Left ventricle myocardium superior (tissue), 1 donor: ENCODE measurements at places on chromosomes 5 and 9. TPM values are rescaled to one million over a fixed set of nuclear protein-coding genes. Genes with fewer than 3 reads are reported as not detected.
A peak's percentile ranks its signal among the peaks of the same experiment; 100 is the strongest.

ANGPTL2 gene
- total RNA-seq: 27.4 TPM

SNCB gene
- not detected for total RNA-seq

PDE8B gene
- 0.69 TPM for total RNA-seq

OLFML2A gene
- total RNA-seq: 38.0 TPM

KLHL3 gene
- 24.5 TPM for total RNA-seq

DMGDH gene
- total RNA-seq: 1.3 TPM

GMCL2 gene
- not detected for total RNA-seq

SLC30A5 gene
- total RNA-seq: 30.2 TPM

GRCh38 chr9:5178126-5178805, 7.2 kb downstream of the INSL6 start:
- DNase-seq: no peak

DNA sequence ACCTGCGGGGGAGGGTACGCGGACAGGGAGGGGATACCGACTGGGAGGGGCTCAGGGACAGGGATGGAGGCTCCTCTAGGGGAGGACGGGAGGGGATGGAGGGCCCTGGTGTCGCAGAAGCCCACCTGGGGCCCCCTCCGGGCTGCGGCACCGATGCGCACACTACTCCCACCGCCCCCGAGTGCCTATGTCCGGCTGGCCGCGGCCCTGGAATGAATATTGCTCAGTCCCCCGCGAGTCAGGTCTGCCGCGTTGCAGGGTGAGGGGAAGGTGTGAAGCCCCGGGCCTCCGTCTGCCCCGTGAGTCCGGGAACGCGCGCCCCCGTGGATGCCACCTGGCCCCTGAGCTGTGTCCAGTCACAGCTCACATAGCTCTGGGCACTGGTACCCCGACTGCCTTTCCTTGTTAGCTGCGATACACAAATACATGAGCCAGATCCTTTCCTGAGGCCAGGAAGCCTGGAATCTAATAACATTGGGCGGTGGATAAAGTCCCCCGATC, 44.5 kb upstream of the PRSS3 start:
- DNase-seq: no peak

DNA sequence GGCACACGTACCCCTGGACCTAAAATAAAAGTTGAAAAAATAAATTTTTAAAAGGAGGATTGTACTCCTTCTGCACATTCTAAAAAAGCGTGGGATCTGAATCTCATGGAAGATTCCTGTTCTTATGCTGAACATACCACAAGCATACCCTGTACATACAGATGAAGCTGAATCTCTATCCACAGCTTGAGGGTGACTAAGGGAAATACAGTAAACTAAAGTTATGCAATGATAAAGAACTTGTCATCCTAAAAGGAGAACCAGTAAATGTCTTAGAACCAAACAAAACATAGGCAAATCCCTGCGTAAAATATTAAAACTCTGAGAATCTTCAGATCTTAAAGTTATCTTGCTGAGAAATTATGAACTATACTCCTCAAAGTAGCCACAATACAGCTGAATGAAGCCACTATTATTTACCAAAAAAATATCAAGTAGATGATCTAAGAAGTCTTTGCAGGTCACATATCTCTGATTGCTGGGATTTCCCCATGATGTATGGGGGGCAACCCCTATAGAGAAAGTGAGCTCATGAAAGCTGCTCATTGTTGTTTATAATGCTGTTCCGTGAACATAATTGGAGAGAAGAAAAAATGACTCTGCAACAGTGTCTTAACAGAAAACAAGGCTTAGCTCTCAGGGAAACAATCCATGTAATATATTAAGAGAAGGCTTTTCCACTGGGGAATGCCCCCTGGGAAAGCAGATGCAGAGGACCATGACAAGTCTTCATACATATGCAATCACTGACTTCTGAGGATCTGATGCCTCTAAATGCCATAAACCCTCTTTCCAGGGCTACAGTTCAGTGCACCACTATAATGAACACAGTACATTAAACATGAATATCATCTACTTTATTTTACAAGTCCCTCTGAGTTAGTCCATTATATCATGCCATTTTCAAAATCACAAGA, 210.1 kb downstream of the EPB41L4A start:
- no peak for DNase-seq

DNA sequence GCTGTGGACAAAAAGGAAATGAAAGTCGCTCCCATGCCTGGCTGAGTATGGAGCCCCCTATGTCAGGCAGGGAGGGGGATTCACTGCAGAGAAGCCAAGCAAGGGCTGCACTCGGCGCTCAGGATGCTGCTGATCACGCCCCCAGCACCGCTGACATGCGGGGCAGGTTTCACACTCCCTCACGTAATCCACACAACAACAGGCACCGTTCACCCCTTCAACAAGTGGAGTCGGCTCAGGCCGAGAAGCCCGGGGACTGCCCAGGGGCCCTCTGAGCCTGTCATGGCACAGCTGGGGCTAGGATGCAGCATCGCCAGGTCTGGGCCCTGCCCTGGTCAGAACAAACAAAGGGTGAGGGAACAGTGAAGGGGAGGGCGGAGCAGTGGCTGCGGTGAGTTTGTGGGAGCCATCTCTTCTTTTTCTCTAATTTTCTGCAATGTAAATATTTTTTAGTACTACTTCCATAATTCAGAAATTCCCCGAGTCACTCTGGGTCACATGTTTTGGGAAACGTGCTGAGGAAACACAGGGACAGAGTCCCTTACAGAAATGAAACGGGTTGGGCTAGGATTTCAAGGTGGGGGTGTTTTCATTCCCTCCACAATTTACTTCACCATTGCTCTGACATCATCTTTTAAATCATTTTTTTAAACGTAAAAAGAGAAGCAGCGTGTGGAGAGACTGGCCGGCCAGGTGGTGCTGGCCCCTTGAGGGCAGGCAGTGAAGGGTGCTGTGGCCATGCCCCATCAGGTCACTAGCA, 49.8 kb downstream of the PRRT1B start:
- no peak for DNase-seq

DNA sequence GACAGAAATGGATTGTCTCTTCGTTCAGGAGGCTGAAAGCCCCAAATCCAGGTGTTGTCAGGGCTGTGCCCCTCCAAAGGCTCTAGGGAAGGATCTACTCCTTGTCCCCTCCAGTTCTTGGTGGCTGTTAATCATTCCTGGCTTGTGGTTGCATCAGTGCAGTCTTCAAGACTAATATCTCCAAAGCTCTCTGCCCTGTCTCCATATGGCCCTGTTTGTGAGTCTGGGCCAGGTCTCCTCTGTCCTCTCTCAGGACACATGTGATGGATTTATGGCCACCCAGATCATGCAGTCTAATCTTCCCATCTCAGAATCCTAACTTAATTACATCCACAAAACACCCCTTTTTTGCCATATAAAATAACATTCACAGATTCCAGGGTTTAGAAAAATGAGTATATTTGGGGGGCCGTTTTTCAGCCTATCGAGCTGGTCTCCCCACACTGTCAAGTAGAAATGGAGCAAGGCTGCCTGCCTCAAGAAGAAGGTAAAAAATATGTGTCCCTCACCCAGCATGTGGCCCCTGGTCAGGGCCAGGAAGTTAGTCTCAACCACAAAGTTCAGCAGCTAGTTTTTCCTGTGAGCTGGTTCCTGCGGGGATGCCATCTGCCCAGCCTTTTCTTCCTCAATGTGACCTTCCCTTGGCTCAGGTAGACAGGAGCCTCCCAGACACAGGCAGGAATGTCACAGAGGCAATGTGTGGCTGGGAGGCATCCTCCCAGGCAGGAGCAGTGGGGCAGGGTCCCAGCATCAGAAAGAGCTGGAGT, 509.4 kb downstream of the IRX1 start:
- DNase-seq: no peak

DNA sequence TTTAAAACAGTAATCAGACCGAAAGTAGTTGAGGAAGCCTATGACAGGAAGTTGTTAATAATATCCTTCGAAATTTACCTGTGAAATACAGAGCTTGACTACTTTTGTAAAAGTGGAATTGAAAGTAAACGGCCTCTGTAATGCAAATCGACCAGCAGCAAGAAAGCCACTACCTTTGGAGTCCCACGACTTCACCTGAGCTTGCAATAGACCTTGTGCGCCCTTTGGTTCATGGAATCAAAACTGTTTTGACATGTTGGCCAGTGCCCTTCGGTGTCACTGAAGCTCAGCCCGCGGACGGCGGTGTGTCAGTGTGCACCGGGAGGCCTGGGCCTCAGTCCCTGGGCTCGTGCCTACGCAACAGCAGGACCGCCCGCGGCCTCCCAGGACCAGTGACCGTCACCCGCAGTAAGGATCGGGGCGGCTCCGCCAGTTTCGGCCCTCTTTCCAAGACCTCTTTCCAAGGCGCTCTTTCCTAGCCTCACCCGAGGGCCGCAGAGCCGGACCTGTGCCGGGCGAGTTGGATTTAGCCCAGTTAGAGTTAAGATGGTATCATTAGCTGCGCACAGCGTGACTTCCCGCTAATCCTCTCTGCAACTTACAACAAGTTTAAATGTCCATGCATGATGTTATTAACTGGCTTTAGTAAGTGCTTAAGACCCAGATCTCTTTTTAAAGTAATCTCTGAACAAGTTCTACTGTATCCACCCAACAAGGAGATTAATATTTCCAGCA, 223.3 kb downstream of the MEF2C start:
- no peak for DNase-seq

GRCh38 chr5:162187371-162187770, 119.8 kb downstream of the GABRG2 start:
- no peak for DNase-seq

GRCh38 chr9:94808926-94809700, 82.6 kb downstream of the AOPEP start:
- no peak for DNase-seq

DNA sequence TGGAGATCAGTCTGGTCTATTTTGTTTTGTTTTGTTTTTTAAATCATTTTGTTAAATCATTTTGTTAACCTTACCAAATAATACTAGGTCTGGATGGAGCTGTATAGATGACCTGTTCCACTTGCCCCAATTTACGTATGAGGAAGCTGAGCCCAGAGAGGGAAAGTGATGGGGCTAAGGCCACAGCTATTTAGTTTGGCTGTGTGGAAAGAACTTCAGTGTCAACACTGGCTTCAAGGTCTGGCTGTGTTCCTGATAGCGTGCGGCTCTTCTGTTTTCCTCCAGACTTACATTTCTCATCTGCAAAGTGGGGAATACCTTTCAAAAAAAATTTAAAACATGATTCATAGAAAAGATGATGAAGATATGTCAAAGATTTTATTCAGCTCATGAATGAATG, 112.5 kb downstream of the PTTG1 start:
- no peak for DNase-seq

DNA sequence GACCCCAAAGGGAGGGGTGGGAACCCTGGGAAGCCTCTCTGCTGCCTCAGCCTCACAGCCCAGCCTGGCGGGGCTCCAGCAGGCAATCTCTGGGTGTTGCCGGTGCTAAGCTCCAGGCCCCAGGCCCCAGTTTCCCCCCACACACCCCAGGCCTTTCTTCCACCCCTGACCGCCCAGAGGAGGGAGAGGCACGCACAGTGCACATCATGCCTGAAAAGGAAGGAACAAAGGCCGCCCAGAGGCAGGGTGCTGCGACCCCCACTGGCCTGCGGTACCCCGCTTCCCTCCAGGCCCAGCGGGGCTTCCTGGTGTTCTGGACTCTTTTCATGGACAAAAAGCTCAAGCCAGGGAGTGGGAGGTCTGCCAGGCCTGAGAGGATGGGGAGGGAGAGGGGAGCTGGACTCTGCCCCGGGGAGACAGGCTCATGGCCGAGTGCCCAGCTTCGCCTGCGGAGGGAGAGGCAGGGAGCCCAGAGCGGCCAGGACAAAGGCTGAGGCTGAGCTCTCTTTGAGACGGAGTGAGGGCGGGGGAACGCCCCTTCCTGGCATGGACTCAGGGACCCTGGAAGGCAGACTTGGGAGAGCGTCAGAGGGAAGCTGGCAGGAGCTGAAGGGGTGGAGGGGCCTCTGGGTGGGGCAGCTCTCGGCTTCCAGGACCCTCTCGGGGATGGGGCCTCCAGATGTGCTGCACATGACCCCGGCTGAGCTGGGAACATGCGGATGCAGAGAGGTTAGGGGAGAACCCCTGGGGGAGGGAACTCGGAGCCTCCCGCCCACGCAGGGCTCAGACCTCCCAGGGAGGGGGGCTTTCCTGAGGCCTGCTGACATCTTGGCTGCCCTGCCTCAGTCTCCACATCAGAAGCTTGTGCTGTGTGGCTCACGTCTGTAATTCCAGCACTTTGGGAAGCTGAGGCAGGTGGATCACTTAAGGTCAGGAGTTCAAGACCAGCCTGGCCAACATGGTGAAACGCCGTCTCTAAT, 1.8 kb upstream of the ENTPD2 start:
- peak; percentile 96 for DNase-seq

- no peak for DNase-seq
Measured at GRCh38 chr9:98219364-98219716, 26.9 kb upstream of the CORO2A start.

- no peak for DNase-seq
Measured at GRCh38 chr5:178632285-178632684, 5.4 kb upstream of the CLK4 start.

DNA sequence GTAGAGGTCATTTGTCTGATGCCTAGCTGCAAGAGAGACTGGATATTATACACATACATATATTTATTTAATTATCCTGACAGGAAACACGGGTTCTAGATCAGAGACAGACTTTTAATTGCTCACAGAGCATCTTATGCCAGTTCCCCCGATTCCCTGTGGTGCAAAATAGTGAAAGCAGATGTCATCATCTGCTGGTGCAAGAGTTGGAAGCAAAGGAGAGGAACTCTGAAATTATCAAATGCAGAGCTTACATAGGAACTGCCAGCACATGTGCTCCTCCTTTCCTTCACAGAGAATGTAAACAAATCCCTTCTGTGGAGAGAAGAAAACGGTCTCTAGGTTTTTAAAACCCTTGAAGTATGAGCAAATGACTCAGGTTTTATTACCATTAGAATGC, 69.3 kb downstream of the DTWD2 start:
- DNase-seq: no peak

DNA sequence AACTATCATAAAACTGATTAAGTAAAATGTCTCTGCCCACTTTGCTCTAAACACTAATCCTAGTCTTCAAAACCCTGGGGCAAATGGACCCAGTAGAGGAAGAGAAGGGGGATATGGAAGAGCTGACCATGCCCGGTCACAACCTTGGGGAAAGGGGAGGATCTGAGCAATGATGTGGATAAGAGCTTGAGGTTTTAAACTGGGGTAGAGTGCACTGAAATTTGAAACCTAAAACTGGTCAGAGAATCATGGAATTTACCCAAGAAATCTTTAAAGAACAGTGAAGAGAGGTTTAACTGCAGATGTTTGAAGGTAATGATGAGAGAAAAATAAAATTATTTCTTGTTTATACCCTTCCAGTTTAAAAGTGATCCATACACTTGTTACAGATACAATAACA, 110.8 kb downstream of the MRPS30 start:
- no peak for DNase-seq

DNA sequence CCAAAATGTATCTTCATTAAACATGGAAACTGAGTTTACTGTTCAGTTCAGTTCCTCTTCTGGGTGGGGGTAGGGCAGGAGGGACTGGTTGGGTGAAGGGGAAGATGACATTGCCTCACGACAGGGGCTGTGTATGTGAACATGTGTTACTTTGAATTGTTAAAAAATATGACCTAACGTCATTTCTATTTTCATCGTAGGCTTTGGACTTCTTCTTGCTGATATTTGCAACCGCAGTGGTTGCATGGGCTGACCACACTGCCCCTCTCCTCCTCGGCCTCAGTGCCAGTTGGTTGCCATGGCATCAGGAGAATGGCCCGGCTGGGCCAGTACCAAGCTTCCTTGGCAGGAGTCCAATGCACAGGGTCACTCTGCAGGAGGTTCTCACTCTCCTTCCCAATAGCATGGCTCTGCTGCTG, 41.5 kb downstream of the HACD4 start:
- peak; percentile 52 for DNase-seq

GRCh38 chr5:145996135-145996534, 59.8 kb downstream of the SH3RF2 start:
- DNase-seq: no peak
